ENCODE measurements at places on chromosomes 16 and 17.
A peak's percentile ranks its signal among the peaks of the same experiment; 100 is the strongest.

DNA sequence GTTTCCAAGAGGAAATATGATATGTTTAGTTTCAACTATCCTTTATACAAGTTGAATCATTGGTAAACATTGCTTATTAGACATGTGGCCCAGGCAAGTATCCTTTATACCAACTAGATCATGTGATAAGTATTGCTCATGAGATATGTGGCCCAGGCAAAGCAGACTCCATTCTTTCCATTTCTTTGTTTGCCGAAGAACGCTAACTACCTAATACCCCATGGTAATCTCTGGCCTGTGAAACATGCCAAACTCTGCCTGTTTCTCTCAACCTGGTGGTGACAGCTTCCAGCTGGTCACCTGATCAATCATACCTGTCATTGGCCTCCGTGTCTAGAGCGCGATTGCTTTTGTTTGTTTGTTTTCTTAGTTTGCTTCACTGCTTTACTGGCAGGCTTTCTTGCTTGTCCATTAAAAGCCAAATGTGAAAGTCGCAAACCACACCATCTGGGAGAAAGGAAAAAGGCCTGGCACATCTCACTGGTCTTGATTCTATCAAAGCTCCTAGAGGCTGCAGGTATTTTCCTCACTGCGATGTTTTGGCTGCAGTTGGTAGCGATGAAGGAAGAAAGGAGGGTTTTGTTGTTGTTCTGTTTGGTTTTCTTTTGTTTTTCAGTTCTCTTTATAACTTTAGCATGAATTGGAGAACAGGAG lies 686.2 kb downstream of the KCNJ2 start:
- DNase-seq, result no peak

- DNase-seq, result peak; percentile 59
Measured at GRCh38 chr17:75404223-75404730, 1.2 kb downstream of the GRB2 start.

GRCh38 chr16:77386831-77387814 lies 47.7 kb downstream of the ADAMTS18 start:
- no peak for DNase-seq

- DNase-seq, result no peak
Measured at GRCh38 chr17:7763919-7764318, 46.4 kb downstream of the DNAH2 start.

- no peak for DNase-seq
Measured at GRCh38 chr17:75490173-75490743, 25.1 kb downstream of the CASKIN2 start.

GRCh38 chr17:66942451-66943264 lies 21.8 kb upstream of the CACNG4 start:
- no peak for DNase-seq

Data from left renal cortex interstitium (tissue), 4 donors.